ENCODE measurements at places on chromosomes 3 and 15.

DNA sequence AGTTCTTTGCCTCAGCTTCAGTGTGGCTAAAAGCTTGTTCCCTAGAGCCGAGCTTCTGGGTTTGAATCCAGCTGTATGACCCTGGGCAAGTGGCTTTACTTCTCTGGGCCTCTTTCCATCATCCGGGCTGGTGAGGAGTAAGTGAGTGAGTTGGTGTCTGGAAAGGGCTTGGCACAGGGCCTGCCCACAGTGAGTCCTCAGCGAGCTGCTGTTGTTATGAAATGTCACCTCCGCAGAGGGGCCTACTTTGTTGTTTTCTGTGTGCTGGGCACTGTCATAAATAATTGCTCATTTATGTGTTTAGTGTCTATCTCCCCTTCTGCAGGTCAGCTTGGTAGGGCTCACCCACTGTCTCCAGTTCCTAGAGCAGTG is 31.7 kb downstream of the SLC6A6 start:
- DNase-seq, result no peak

- no peak for DNase-seq
Measured at GRCh38 chr15:72488558-72488957, 14.4 kb downstream of the ARIH1 start.

GRCh38 chr3:40800343-40800742 is 275.6 kb downstream of the ZNF621 start:
- no peak for DNase-seq

DNA sequence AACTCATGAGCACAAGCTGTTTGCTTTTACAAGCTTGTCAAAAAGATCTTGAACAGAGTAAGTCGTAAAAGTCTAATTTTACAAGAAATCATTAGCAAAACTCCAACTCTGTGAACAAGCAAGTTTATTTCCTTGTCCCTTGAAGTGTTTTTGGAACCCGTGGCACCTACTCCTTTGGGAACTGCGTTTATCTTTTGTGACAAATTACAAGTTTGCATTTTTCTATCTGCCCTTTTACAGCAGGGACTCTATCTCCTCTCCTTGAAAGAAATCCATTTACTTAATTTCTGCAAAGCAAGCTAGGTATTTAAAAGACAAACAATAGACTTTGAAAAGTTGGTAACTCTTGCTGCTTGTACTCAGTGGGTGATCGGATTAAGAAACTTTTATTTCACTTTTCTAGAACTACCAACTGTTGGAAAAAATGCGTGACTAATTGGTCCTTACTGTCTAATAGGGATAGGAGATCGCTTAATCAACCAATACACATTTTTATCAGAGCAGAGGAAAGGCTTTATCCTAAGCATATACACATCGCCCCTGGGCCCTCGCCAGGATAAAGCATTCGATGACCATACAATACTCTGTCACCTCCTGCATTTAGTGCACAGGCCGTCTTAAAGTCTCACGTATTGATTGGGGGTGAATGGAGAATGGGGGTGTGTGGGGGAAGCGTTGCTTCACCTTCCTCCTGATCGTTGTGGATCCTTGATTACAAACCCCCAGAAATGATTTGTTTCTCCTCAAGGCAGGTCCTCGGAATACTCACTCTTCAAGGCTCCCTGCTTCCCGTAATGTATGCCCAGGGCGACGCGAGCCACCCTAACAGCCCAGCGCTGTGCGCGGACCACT is 1.7 kb downstream of the PRTG start:
- DNase-seq, result no peak

GRCh38 chr15:27095886-27096624 is 125.1 kb downstream of the GABRG3 start:
- no peak for DNase-seq

GRCh38 chr15:49247556-49248110 is 77.6 kb downstream of the GALK2 start:
- no peak for DNase-seq

DNA sequence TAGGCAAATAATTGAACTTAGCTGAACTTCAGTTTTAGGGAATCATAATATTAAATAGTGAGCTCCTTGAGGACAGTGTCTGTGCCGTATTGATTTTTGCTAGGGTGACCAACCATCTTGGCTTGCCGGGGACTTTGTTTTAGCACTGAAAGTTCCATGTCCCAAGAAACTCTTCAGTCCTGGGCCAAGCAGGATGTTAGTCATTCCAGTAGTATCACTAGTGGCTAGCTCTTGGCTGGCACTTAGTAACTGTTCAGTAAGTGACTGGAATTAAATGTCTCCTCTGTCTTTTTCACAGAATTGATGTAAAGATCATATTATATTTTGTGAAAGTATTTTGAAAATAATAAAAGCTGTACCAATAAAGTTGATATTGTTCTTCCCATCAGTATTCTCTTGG is 42.3 kb downstream of the RSRC1 start:
- DNase-seq, result no peak

DNA sequence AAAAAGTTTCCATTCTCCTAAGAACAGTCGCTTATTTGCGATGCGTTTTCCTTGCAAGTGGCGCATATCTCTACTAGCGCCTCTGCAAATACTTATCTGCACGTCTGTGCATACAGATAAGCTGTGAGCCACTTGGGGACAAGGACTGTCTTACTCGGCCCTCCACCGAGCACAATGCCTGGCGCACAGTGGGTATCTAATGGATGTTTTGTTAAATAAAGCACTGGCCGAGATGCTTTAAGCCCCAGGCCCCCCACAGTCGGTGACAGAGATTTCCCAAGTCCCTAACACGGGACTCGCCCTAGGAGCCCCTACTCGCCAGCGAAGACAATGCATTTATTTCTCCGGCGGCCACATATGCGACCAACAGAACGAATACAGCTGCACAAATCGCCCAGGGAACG is 503 bp downstream of the HLTF start:
- DNase-seq, result no peak

- no peak for DNase-seq
Measured at GRCh38 chr3:100465892-100466777, 26.3 kb upstream of the TMEM45A start.

DNA sequence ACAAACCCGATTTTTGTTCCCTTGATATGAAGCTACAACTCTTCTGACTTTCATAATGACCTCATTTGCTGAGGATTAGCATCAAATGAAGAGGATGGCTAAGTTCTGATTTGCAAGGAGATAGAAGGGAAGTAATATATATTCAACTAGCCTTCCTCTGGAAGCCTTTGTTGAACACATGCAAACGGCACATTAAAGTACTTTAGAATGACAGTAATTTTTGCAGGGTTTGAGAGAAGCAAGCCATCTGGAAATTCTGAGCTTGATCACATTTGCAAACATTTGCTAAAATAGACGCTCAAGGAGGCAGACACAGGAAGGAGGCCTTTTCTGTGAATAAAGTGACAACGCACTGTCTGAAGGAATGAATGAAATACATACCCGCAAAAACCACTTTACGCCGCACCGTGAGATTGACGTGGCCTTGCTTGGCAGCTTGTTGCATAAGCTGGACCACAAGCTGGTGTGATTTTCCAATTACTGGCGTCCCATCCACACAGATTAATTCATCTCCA is 657.2 kb downstream of the MAGI1 start:
- DNase-seq, result no peak

DNA sequence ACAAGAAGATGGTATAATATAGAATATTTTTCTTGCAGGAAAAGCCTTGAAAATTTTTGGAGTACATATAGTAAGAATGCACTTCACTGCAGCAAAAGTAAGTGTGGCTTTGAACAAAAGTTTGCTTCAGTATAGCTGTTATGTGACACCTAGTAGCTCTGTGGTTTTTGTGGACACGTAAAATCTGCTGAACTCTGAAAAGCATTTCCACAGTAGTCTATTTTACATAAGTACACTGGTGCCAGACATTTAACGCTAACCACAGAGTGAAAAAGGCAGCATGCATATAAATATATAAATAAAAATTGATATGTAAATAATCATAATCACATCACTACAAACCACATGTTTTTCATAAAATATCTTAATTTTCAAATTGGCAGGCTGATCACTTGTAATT is 39.8 kb downstream of the CGGBP1 start:
- no peak for DNase-seq

- DNase-seq, result no peak
Measured at GRCh38 chr15:64524778-64525177, 64.4 kb downstream of the ZNF609 start.

All from stimulated activated CD8-positive, alpha-beta memory T cell treated with anti-CD3 and anti-CD28 coated beads, Interleukin-2, amount 100 ng/mL, for 48 hours (primary cell).